ENCODE measurements at places on chromosomes 12 and 14.

GRCh38 chr12:121511916-121512315 lies 68.9 kb downstream of the KDM2B start:
- H3K4me1 ChIP-seq = no peaks in the 10 kb centered on the region
- H3K27me3 ChIP-seq = no peaks in the 10 kb centered on the region
- H3K27ac ChIP-seq = no peak overlapping the region
- H3K4me3 ChIP-seq = no peak overlapping the region
- no peak for DNase-seq

GRCh38 chr12:105204916-105205315 lies 31.1 kb downstream of the APPL2 start:
- DNase-seq = no peak
- H3K4me1 ChIP-seq = no peaks in the 10 kb centered on the region
- H3K27me3 ChIP-seq = no peaks in the 10 kb centered on the region
- no peak overlapping the region for H3K27ac ChIP-seq

DNA sequence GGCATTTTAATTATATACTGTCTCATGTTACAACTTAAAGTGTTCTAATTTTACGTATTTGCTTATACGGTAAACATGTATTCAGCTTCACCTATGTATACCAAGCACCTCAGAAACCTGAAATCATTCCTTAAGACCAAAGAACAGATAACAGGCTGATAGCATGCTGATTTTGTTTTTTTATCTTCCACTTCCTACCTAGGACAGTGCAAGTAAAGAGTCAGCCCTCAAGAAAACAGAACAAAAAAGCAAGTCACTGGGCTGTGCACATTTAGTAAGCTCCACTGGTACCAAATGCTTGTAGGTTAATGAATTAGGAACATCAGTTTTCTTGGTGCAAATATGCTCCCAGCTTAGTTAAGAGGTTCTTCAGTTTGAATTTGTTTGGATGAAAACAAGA lies 611.3 kb downstream of the VRK1 start:
- no peaks in the 10 kb centered on the region for H3K27me3 ChIP-seq
- peak overlapping the region; percentile 27 for H3K4me3 ChIP-seq
- DNase-seq = no peak
- H3K4me1 ChIP-seq = peaks cover 15% of the 10 kb centered on the region
- peak overlapping the region; percentile 25 for H3K27ac ChIP-seq

DNA sequence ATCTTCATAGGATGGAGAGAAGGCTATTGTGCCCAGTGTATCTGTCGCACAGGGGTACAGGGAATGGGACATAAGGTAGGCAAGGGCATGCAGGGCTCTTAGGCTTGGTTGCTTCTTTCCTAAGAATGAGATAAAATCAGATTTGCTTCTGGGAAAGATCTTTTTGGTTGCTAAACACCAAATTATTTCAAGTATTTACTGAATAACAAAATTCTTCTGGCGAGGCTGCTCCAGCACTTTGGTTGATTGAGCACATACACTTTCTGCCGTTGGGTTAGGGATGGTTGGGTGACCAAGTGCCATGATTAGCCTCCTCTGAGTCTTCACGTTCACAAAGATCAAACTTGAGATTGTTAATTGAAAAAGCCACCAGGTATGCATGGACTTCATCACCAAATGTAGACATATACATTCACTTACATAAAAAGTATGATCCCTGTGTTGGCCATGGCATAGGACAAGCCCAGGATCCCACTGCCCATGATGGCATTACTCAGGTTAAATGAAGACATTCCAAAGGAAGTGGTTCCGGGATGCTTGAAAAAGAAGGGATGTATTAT lies 38.2 kb downstream of the SLC38A4 start:
- H3K27ac ChIP-seq = no peak overlapping the region
- H3K27me3 ChIP-seq = peaks cover 9% of the 10 kb centered on the region
- H3K36me3 ChIP-seq = no peaks in the 10 kb centered on the region
- no peak overlapping the region for H3K4me3 ChIP-seq
- H3K4me1 ChIP-seq = no peaks in the 10 kb centered on the region

- H3K27me3 ChIP-seq = no peaks in the 10 kb centered on the region
- H3K4me3 ChIP-seq = no peak overlapping the region
- H3K4me1 ChIP-seq = no peaks in the 10 kb centered on the region
- no peaks in the 10 kb centered on the region for H3K36me3 ChIP-seq
- no peak for DNase-seq
- H3K27ac ChIP-seq = no peak overlapping the region
Observed at GRCh38 chr12:42759622-42760273, 170.2 kb upstream of the PRICKLE1 start.
